ENCODE measurements at places on chromosomes 6 and 20.

GRCh38 chr6:7647504-7647903, 57.5 kb downstream of the SNRNP48 start:
- peak; percentile 25 for DNase-seq

- no peak for DNase-seq
These were observed 202.2 kb upstream of the CCN2 start for GRCh38 chr6:132153221-132153898.

DNA sequence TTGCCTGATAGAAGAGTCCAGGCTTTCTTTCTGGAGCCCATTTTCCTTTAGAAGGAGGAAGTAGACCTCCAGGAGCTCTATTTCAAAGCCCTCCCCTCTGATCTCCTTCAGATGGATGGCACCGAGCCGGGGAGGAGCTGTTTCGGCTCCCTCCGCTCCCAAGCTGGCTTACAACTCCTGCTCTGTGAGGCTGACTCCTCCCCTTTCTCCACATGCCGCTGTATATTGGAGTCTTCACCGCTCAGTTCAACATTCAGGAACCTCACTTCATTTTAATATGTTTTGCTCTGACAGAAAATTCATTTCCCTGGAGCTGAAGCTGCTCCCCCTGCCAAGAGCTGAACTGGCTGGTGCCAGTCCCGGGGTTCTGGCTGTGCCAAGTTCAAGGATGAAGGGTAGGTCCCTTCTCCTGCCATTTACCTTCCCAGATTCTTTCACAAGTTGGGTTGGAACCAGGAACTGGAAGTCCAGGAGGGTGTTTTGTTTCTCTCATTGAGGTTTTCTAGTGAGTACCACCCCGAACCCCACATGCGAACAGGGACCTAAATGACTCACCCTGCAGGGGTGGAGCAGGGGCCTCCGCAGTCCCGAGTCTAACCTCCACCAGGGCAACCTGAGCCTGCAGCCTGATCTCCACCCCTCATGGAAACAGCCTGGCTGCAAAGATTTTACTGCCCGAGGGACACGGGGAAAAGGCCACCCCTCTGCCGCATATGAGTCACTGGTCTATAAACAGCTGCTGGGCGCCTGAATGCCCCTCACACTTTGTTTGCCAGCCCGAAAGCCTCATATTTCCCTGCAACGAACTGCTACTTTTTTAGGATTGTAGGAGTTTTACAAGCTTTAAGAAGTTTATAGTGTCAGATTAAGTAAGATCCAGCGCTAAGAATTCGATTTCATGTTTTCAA, 68.6 kb upstream of the FOXA2 start:
- DNase-seq: no peak

- DNase-seq: peak; percentile 5
These were observed 11.7 kb downstream of the PTPRK start for GRCh38 chr6:128508588-128509296.

DNA sequence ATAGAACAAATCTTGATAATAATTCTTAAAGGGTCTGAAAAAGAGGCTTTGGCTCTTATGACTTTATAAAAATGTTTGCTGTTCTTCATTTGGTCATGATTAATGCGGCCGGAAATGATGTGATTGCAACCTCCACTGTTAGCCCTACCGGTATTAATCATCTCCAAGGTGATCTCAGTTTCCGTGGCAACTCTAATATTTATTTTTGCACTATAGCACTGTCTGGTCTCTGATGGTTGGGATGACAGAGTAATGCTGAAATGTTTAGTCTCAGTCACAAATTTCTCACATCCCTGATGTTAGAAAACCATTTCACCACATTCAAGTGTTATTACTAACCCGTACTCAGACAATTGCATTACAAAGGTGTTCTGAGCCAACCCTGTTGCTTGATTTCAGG, 87.4 kb downstream of the TMEM200A start:
- DNase-seq: no peak
